ENCODE measurements at places on chromosomes 11 and 22. TPM values are rescaled to one million over a fixed set of nuclear protein-coding genes. Genes with fewer than 3 reads are reported as not detected.

CARD16 gene
- 1.5 TPM for total RNA-seq

OR4A16 gene
- total RNA-seq: 0.47 TPM

APOL1 gene
- 9.4 TPM for total RNA-seq

OR2D2 gene
- 3.2 TPM for total RNA-seq

GRCh38 chr11:2817431-2817830 lies 68.1 kb downstream of the CDKN1C start:
- no peak for DNase-seq
